ENCODE measurements at places on chromosomes 16 and 17.

DNA sequence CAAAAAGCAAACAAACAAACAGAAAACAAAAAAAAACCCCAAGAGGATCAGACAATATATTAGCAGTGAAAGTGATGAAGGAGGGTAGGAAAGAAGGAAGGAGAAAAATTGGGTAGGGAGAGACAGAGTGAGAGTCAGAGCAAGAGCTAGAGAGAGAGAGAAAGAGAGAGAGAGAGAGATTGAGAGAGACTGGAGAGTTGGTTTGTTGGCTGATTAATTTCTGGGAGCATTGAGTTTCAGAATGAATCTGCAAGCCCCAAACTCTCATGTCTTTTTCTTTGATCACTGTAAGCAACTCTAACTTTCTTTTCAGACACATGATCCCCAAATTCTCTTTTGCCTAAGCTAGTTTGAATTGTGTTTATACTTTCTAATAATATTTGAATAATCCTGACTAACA, 388.1 kb downstream of the SHISA9 start:
- no peaks in the 10 kb centered on the region for H3K36me3 ChIP-seq
- no peaks in the 10 kb centered on the region for H3K4me1 ChIP-seq
- no peaks in the 10 kb centered on the region for H3K27me3 ChIP-seq
- no peak for DNase-seq
- no peak overlapping the region for H3K27ac ChIP-seq

DNA sequence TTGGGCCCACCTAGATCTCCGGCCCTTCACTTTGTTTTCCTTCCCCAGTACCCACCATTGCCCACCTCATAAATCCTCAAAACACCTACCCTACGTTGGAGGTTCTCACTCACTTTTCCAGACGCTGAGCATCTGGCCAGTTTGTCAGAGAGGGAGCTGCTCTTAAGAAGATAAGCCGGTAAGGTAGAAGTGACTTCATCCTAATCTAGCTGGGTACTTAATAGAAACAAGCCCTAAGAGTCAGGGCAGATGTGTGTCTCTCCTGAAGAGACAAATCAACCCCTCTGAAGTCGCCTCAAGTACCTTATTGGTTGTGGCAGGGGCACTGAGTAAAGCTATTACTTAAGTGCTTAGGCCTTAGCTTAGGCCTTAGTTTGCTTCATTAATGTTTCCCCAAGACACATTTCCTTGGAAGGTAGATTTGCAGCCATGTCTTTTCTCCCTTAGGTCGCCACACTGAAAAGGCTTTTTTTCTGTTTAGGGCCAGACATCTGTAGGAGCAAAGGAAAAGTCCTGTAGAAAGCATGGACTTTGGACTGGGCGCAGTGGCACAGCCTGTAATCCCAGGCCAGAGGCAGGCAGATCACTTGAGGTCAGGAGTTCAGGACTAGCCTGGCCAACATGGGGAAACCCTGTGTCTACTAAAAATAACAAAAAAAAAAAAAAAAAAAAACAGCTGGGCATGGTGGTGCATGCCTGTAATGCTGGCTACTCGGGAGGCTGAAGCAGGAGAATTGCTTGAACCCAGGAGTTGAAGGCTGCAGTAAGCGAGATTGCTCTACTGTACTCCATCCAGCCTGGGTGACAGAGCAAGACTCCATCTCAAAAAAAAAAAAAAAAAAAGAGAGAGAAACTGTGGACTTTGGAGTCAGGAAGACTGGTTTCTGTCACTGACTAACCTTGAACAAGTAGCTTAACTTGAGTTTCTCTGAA, 1.0 kb downstream of the TACO1 start:
- no peaks in the 10 kb centered on the region for H3K36me3 ChIP-seq
- peak overlapping the region; percentile 64 for H3K4me3 ChIP-seq
- H3K27me3 ChIP-seq, result no peaks in the 10 kb centered on the region
- peak overlapping the region; percentile 75 for H3K27ac ChIP-seq
- no peaks in the 10 kb centered on the region for H3K4me1 ChIP-seq

DNA sequence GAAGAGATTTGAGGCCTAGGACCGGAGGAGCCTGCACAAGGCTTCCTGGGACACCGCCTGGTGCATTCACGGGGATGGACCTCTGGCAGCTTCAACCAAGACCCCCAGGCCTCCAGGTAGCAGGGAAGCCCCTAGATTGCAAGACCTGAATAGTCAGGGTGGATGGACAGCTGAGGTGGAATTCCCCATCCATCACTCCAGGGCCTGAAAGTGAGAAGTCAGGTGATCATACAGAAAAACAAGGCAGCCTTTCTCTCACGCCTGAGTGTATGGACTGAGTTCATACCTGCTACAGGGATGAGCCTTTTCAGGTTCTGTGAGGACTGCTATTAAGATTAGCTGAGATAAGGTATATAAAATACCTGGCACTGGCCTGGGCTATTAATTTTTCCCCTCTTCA, 74.2 kb downstream of the PLXDC1 start:
- no peaks in the 10 kb centered on the region for H3K4me1 ChIP-seq
- DNase-seq, result no peak
- H3K4me3 ChIP-seq, result no peak overlapping the region
- H3K36me3 ChIP-seq, result no peaks in the 10 kb centered on the region

GRCh38 chr16:26692658-26693057, 374.1 kb upstream of the C16orf82 start:
- DNase-seq, result no peak
- H3K36me3 ChIP-seq, result no peaks in the 10 kb centered on the region
- no peaks in the 10 kb centered on the region for H3K4me1 ChIP-seq
- H3K27ac ChIP-seq, result no peak overlapping the region
